ENCODE measurements at places on chromosomes 1 and 21.

DNA sequence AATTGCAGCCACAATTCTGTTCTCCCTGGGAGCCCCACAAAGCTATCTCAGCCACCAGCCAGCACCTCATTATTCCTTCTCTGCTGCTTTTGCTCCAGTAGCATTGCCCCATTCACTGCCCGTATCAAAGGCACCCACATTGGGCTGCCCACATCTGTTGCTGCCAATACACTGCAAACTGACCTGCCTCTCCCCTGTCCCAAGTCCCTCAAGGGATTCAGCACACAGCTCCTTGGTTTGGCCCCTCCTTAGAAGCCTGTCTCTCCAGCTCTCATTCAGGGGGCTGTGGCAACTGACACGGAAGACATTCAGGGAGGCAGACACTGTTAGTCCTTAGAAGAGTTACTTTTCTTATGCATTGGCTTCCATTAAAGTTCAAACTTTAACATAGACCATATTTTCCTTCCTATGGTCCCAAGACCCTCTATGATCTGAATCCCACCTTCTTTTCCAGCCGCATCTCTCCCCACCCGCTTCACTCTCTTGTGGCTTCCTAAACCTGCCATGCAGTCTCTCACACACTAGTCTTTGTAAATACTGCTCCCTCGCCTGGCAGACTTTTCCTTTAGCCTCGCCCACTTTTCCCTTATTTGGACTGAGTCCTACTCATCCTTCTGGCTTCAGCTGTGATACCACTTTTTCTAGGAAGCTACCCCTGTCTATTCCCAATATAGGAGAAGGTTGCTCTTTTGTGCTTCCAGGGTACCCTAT is 19.3 kb upstream of the KLHDC8A start:
- no peak for DNase-seq

DNA sequence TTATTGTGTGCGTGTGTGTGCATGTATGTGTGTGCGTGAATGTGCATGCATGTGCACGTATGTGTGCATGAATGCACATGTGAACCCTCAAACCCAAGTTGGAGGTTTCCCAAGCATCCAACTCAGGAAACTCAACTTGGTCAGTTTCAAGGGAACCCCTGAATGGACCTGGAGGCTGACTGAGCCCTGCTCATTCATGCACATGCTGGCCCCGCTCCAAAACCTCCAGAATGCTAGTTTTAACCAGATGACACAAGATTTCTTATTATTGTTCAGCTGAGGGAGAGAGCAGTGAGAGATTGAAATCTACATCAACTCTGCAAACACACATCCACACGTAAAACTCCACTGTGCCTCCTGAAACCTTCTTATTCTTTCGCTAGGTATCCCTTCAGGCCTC is 104.4 kb downstream of the OMA1 start:
- no peak for DNase-seq

DNA sequence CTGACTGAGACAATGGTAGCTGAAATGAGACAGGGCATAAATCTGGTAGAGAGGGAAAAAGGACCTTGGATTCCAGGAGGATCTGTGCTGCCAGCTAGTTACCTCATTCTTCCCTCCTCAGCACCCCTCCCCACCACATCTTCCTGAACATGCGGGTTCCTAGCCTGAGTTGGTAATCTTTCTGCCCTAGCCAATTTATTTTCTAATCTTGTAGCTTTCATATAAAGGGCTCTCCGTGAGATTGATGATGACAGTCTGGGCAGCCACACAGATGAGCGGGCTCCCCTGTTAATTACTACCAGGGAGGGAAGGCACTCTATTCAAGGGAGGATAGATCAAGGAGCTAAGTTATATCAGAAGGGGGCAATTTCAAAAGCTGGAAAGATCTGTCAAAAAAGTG is 20.2 kb downstream of the ARHGEF11 start:
- no peak for DNase-seq

GRCh38 chr1:169466259-169467230 is 19.2 kb downstream of the SLC19A2 start:
- no peak for DNase-seq

GRCh38 chr21:44991538-44992483 is 52.0 kb downstream of the SLX9 start:
- DNase-seq: no peak

DNA sequence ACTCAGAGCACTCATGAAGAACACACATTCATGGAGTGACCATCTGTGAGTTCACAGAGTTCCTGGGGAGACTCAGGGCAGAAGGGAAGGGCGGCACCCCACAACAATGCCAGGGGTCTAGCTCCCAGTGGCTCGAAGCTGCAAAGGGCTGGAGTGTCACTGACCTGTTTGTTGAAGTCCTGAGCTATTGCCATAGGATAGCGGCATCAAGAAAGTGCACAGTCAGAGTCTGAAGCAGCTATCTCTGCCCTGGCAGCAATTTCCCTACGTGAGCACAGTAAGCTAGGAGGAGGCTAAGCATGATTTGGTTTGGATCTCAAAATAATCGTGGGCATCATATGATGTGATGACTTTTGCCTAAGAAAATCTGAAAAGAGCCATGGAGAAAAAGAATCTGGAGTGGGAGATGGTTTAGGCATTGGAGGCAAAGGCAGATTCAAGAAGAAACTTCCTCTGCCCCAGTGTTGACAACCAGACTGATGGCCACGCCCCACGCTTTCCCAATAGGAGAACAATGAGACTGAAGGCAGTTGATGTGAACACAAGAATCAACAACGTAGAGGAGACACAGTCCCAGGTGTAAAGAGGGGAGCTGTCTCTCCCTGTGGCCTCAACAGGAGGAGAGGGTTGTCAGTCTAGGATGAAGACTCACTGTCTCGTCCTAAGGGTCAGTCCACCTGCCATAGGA is 100.0 kb upstream of the SLC25A33 start:
- no peak for DNase-seq

DNA sequence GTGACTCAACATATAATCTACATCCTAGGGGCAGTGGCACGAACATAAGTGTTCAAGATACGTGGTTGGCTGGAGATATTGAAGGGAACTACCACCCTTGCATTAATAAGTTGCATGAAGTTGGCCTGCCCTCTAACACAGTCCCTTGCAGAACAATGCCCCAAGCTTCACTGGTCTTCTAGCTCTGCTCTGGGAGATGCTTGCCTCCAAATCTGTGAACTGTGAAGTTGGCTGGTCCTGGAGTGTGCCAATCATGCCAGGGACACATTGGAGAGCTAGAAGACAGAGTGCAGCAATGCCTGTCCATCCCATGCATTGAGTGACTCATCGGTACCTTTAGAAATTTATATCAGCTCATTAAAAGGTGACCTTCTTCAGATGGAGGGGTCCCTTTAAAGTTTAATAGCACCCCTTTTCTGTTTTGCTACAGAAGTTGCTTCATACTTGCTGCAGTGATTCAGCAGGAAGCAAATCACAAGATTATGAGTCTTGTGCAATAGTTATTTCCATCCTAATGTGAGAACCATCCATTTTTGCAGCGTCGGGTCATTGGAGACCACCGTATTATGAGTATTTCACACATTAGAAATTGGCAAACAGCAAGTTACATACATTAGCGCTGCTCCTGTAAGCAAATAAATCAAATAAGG is 55.2 kb upstream of the KAZN start:
- no peak for DNase-seq

DNA sequence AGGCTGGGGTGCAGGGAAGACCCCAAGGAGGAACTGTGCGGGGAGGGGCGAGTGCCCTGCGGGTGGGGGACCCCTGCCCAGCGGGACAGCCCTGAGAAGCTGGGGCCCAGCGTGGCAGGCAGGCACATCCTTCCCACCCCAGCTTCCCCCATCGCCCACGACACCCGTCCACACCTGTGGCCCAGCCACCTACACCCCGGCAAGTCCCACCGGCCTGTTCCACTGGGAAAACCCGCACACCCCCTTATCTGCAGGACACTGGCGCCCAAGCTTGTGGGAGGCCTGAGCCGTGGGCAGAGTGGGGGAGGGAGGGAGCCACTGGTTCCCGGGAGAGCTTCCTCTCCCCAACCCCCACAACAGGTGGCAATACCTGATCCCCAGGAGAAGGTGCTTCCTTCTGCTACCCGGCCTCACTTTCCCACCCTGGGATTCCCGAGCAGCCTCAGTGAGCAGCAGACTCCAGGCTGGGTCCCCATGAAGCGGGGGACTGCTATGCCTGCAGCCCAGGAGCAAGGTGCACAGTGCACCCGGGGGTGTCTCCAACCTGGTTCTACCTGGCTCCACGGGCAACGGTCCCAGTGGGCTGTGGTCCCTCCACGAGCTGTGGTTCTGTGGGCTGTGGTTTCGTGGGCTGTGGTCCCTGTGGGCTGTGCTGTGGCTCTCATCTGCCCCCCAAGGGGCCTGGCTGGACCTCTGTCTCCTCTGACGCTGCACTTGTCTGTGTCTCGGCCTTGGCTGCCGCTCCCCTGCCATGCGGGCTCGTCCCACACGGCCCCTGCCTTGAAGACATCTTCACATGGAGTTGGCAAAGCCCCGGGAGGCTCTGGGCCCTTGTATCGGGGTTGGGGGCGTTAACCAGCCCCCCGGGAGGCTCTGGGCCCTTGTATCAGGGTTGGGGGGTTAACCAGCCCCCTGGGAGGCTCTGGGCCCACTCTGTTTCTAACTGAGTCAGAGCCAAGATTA is 37.8 kb upstream of the POFUT2 start:
- DNase-seq: no peak
